Stimulated activated CD8-positive, alpha-beta memory T cell treated with anti-CD3 and anti-CD28 coated beads, Interleukin-15, amount 100 ng/mL, for 48 hours (primary cell): ENCODE measurements at places on chromosomes 4 and X.

DNA sequence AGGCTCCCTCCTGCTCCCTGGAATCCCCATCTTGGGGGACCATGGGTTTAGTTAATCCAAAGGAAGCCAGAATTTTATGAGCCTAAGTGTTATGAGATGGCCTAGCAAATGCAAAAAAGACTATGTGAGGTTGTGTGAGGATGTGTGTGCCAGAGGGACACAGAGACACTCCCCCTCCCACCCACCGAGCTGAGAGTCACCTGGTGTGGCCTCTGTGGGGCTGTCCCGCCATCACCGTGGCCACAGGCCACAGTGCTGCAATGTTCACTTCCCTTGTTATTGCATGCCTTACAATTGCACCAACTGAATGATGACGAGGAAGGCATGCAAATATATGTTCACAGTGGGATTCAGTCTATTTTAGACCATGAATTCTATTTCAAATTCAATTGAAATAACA, 601 bp upstream of the FGFBP2 start:
- DNase-seq, result peak; percentile 69

DNA sequence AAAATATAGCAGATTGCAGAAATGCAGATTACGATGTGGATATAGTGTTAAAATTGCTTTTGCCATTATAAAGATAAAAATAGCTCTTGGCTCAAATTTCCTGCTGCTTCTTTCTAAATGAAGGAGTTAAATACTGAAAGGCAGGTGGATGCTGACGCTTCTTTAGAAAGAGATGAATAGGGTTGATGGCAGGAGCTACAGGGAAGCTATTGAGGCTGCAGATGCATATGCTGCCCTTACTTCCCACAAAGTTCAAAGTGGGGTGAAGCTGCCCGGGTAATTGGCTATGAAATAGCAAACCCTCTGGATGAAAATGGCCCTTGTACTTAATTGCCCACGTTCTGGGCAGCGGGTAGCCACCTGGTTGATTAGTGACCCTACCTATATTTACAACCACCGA, 379.5 kb downstream of the ZIC3 start:
- DNase-seq, result no peak

GRCh38 chrX:43949669-43950068, 23.5 kb downstream of the NDP start:
- DNase-seq, result peak; percentile 5

DNA sequence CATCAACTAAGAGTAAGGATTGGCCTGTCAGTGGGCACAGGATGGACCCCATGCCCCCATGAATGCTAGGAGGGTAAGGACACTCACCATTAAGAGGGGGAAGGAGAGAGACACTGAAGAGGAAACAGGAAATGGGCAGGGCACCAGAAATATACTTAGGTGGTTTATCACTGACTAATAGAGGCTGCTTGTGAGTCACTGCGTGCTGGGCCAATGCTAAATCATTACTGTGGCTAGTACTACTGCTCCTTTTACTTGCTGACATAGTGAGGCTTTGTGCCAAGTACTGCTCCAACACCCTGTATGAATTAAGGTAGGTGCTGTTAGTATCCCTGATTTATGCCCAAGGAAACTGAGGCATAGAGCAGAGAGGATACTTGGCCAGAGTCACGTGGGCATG, 130.4 kb upstream of the FRMPD4 start:
- DNase-seq, result no peak

DNA sequence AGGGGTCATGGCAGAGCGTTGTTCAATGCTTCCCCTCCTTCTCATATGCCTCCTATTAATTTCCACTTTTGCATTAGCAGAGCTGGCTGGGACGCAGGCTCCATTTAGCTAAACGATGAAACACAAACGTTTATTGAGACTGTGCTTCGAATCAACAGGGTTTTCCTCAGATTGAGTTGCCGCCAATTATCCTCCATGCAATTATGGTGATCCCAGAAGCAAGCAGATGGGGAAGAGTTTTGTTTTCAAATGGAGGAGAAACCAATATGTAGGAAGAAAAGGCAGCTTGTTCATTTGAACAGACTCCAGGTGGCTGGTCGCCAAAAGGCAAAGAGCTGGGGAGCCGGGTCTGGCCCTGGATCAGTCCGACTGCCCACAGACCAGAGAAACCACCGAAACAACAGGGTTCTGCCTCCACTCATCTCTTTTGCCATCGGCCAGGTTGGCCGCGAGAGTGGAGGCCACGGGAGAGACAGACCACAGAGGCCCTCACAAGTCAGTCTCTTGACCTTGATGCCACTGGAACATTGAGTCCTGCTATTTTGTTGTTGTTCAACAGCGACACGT, 184.8 kb downstream of the GBA3 start:
- DNase-seq, result no peak

DNA sequence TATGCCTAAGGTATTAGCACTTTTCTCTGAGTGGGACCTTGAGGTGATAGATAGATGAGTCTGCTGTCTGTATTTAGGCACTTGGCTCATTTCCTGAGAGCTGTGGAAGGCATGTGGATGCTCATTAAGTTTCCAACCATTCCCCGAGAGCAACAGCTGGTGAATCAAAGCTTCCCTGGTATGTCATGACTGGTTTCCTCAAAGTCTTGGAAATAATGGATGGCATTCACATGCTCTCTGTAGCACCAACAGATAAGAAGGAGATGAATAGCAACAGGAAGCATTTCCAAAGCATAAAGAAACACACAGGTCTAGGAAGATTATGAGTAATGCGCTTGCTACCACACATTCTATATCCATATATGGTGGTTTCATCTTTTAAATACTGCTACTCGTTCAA, 118.3 kb upstream of the ETNPPL start:
- DNase-seq, result no peak

- DNase-seq, result no peak
These were observed 278.9 kb upstream of the GIMD1 start for GRCh38 chr4:106647451-106647850.

- DNase-seq, result no peak
These were observed 126.7 kb upstream of the SORBS2 start for GRCh38 chr4:185938654-185939053.

DNA sequence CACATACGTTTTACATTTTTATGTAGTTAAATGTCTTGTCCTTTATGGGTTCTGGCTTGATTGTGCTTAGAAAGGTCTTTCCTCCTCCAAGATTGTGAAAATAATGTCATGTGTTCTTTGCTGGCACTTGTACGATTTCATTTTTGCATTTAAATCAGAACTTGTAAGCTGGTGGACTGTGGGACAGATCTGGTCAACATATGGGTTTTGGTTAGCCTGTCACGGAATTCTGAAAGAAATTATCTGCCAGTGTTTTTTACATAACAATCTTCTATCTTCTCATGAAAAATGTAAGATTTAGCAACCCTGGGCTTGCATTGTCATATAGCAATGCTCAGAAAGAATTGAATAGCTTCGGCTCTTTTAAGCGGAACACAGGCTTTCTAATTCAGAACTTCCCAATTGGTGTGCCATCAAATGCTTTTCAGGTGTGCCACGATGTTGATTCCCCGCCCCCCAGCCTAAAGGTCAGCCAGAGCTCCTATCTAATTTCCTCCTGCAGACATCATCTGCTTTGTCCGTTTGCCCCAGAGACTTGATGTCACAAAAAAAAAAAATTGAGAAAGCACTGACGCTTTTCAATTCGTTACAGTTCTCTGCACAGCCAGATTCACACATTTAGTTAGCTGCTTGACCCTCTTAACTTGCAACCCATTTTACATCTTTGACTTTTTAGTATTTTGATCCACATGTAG, 16.2 kb downstream of the AFF1 start:
- no peak for DNase-seq

DNA sequence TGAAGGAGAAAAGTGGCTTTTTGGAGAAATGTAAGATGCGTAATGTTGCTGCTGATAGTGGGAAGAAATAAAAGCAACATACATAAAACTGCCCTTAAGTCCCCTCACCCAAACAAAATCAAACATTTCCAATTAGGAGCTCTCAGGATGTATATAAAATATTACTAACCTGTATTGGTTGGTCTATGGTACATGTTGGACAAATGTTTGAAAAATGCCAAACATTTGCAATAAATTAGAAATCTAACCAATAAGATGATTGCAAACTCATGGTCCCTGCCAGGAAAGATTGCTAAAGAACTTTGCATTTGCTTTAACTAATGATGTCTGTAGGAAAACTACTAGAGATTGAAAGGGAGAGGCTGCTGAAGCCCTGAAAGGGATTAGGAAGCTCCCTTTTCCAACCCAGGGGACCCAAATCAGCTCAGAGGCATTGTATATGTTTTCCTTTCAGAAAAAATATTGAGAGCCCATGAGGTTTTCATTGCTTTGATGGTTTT, 1.8 kb downstream of the SFRP2 start:
- DNase-seq, result no peak

- DNase-seq, result no peak
These were observed 33.5 kb downstream of the ADH6 start for GRCh38 chr4:99185581-99185980.

GRCh38 chr4:82360298-82361177, 13.3 kb downstream of the HNRNPD start:
- DNase-seq, result no peak

DNA sequence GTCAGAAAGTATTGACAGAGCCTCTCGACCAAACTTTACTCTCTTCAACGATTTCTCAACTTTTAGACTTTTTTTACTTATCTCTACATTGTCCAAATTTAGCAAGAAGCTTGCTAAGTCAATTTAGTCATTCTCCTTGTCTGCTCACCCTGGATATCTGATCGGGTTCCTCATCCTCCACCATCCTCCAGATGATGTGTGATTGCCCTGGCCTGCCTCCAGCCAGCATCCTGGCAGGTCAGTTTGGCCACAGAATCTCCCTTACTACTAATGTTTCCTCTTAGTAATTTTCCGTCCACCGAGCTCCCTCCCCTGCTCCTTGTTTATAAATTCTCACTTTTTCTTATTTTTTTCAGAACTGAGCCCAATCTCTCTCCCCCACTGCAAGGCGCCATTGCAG, 167.9 kb upstream of the ZFP42 start:
- DNase-seq, result no peak

DNA sequence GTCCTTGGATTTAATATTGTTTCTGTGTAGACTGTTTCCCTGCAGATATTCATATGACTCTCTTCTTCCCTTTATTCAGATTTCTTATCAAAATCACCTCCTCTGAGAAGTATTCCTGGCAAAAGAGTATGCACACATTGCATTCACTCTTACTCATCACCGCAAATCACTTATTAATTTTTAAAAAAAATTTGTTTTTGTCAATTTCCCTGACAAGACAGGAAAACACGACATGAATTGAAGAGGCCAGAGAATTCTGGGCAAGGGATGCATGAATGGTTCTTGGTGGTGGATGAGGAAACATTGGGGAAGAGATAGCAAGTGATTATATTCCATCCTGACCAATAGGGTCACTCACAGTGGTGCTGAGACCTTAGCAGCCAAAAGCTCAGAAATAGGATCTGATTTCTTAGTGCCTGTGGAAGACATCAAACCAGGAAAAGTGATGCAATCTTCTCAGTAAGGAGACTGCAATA, 522.5 kb upstream of the AGA start:
- DNase-seq, result no peak

DNA sequence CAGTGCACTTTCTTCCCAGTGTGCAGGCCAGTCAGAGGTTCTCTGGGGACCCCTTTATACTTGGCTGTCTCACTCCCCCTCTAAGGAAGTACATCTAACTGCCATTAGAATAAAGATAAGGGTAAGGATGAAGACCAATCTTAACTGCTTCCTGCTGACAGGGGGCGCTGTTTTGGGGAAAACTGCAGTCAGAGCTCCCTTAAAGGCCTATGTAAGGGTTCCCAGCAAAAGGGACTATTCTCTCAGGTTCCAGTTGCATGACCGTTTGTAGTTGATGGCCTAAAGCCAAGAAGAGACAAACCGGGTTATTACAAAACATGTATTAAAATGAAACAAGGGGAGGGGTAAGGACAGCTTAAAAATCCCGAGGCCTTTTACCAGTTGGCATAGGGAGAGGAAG, 115.6 kb upstream of the SPIN4 start:
- DNase-seq, result no peak

GRCh38 chr4:67549123-67549522, 3.8 kb upstream of the CENPC start:
- DNase-seq, result no peak

DNA sequence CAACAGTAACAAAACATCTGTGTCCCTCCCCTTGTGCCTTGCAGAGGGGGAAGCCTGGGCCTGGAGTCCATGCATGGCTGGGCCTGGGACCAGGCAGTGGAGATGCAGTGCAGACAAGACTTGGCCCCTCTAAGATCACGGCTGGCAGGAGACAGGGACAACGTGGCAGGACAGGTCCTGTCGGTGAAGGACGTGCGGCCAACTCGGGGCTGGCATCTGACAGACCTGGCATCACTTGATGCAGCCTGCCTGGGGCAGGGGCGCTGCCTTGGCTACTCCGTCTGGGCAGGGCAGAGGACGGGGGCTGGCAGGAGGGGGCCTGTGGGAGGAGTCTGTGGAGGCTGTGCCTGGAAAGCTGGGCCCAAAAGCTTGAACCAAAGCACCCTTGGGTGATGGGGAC, 112.1 kb downstream of the CPZ start:
- DNase-seq, result no peak

- DNase-seq, result no peak
These were observed 5.1 kb upstream of the SPON2 start for GRCh38 chr4:1177274-1178141.

DNA sequence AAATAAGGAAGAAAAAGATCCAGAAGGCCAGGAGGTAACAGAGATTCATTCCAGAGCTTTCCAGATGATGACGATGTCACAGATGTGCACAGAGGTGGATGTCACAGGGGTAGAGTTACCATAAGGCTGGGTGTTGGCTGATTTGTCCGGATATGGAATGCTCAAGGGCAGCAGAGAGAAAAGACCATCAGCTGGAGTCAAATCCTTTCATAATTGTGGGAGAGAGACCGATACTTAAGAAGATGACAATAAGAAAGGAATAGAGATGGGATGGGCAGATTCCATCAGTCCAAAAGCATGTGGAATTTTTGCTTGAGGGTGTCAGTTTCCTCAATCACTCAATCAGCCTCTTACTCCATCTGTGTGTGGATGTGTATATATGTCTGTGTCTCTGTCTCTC, 150.4 kb downstream of the CENPC start:
- no peak for DNase-seq

DNA sequence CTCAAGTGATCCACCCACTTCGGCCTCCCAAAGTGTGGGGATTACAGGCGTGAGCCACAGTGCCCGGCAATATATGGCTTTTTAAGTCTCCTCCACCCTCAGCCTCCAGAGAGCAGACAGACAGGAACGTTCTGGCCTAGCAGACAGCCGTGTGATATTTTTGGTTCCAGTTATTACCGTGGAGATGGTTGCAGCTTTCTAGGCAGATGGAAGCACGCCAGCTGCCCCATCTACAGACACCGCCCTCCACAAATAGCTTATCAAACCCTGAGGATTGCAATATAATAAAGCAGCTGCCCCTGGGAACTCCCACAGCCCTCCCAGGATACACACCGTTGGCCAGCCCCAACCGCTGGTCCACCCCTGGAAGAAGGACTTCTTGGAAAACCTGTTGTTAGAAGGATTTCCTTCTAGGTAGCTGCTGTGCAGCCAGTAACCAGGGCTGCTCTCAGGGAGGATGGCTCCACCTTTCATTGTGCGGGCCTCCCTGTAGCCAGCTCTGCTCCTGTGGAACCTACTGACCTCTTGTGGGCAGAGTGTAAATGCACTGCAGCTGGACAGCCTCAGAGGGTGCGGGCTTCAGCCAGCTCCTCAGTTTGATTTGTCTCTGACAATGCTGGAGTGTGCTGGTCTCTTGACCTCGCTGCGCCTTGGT, 44.0 kb downstream of the SLC25A5 start:
- DNase-seq, result no peak

GRCh38 chr4:153151535-153152455, 52.4 kb upstream of the TRIM2 start:
- peak; percentile 34 for DNase-seq
